ENCODE measurements at places on chromosomes 5 and 9.

DNA sequence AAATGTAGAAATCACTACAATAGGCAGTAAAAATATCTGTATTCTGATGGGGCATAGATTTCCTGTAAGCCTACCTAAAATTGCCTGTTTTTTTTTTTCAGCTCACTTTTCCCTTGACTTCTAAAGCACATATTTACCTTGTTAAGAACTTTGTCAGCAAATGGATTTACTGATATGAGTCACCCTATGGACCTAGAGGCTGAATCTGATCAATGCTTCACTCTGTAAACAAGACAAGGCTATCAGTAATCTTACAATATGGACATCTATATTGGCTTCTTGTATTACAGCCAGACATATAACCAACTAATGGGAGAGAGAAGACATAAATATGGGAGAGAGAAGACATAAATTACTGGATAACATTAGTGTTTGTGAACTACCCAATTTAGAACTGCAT, 792.7 kb upstream of the CHD1 start:
- DNase-seq: no peak

GRCh38 chr5:156922207-156922792, 40.7 kb downstream of the TIMD4 start:
- no peak for DNase-seq

GRCh38 chr9:22238809-22239684, 207.6 kb upstream of the DMRTA1 start:
- peak; percentile 15 for DNase-seq

GRCh38 chr5:74490814-74491213, 149.7 kb downstream of the ENC1 start:
- DNase-seq: peak; percentile 11

DNA sequence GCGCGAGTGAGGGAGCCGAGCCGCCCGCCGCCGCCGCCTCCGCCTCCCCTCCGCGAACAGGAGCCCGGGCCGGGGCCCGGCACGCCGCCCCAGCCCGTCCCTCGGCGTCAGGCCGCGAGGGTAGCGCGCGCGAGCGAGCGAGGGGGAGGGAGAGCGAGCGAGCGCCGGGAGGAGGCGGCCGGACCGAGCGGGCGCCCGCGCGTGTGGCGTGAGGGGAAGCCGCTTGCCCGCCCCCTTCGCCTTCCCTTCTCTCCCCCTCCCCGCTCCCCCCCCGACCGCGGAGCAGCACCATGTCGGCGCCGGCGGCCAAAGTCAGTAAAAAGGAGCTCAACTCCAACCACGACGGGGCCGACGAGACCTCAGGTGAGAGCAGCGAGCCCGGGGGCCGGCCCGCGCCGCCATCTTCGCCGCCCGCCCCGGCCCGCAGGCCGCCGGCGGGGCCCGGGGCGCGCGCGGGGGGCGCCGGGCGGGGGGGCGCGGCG, 312 bp downstream of the SET start:
- DNase-seq: no peak

GRCh38 chr5:33736510-33736909, 155.3 kb downstream of the ADAMTS12 start:
- DNase-seq: no peak

DNA sequence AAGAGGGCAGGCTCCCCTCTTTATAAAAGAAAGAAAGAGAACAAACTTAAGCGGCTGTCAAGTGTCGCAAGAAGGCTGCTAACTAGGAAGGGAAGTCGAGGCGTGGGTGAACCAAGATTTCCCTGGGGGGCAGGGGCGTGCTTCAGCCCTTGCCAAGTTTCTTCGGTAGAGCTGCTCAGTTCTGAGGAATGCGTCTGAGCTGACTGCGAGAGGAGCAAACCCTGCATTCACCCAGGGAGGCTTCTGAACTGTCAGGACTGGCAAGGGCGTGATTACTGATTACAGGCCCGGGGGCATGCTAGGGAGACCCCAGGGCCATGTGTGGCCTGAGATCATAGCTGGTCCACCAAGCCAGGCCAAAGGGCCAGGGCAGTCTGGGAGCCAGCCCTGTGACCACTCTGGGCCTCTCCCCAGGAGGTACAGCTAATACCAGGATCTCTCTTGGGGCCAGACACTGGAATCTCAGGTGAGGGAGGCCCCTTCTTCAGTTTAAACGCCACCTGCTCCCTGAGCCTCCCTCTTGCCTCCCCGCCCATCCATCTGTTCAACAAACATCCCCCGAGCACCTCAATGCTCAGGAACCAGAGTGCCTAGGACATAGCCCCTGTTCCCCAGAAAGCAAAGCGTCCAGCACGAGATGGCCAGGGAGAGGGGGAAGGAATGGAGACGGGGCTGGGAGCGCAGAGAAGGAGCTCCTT, 30.9 kb downstream of the SARDH start:
- DNase-seq: peak; percentile 61

DNA sequence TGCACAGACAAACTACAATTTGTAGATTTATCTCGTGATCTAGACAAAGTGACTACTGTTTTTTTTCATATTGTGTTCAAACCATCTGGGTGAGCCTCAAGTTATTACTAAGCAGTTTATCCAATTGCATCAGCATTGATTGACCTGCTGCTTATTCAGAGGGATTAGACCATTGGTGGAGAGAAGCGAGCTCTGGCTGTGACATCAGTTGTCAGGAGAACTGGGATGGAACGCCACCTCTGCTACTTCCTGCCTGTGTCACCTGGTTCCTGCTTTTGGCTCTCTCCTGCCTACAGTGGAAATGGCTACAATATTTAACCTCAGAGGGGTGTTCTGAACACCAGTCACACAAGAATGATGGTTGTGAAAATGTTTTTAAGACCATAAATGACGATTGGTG, 12.1 kb downstream of the NR4A3 start:
- DNase-seq: no peak

DNA sequence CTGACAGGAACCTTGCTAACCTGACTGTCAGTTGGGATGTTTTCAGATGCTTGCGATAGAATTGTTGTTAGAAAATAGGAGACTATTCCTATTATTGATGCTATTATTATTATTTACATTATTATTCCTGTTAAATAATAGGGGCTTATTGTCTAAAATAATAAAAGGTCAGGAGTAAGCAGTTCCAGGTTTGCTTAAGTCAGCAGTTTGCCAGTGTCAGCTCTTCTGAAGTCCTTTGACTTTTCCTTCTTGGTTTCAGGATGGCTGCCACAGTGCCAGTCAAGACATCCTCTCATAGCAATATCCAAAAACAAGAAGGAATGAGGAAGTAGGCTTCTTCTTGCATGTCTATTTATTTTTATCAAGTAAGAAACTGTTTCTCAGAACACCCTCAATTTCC, 141.7 kb upstream of the MARCHF11 start:
- DNase-seq: no peak

- no peak for DNase-seq
Observed at GRCh38 chr9:104774831-104775573, 11.1 kb downstream of the NIPSNAP3B start.

DNA sequence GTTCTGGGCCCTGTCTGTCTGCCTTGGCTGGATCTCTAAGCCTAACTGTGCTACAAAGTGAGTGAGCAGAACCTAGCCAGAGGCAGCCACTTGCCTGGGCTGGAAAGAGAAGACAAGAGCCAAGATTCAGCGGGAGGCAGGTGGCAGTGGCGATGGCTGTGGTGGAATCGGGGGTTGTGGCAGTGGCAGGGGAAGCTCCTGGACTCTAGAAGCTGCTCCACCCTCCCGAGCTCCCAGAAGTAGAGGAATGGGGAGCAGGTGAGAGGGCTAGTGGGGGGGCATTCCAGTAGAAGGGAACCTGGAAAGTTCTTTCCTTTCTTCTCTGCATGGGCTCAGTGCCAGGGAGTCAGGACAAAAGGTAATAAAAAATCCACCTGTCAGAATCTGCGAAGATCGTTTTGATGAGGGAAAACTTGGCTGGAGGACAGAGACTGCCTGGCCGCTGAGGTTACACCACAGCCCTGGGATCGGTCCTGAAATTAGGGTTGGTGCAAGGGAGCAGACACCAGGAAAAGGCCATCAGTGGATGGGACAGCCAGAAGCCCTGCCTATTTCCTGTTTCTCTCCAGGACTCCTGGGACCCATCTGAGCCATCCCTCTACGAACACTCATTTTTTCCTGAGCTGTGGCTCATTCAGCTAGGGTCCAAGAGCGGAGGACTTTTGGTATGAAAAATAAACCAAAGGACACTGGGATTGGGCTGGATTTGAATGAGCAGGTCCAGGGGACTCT, 1.6 kb downstream of the CRAT start:
- DNase-seq: no peak

Data from NCI-H1694 (cell line).